Fibroblast of mammary gland (primary cell): ENCODE measurements at places on chromosomes 16 and 17.

DNA sequence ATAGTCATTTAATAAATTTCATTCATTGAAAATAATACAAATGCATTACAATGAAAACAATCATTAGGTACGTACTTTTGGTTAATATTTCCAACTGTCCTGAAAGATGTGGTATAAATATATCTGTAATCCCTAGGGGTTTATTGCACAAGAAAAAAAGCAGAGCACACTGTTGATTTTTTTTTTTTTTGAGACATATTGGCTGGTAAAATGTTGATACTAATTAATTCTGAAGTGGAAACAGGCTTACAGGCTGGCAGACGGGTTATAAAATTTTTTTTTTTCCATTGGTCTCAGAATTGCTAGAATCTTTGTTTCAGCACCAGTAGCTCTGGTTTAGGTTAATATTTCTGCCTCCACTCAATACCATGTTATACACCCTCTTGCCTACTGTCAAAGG lies 193.6 kb downstream of the MAP2K6 start:
- no peak for DNase-seq

GRCh38 chr17:20174588-20175265 lies 165.6 kb downstream of the SPECC1 start:
- peak; percentile 82 for DNase-seq

- no peak for DNase-seq
Measured at GRCh38 chr17:63032142-63032541, 66.1 kb downstream of the TANC2 start.

DNA sequence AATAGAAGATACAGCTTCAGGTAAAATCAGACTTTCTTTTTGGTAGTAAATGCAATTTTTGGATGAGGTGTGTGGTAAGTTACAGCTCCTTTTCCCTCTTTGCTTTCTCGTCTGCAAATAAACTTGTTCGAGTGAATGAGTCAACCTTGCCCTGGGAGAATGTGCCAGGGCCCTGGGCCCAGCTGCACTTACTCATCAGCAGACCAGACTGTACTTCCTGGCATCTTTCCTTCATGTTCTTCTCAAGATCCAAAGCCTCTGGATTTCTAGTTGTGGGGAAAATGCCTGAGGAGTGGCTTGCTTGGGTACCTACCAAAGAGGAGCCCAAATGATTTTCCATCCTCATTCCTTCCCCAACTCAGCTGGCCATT lies 5.4 kb upstream of the G6PC1 start:
- DNase-seq = peak; percentile 92

DNA sequence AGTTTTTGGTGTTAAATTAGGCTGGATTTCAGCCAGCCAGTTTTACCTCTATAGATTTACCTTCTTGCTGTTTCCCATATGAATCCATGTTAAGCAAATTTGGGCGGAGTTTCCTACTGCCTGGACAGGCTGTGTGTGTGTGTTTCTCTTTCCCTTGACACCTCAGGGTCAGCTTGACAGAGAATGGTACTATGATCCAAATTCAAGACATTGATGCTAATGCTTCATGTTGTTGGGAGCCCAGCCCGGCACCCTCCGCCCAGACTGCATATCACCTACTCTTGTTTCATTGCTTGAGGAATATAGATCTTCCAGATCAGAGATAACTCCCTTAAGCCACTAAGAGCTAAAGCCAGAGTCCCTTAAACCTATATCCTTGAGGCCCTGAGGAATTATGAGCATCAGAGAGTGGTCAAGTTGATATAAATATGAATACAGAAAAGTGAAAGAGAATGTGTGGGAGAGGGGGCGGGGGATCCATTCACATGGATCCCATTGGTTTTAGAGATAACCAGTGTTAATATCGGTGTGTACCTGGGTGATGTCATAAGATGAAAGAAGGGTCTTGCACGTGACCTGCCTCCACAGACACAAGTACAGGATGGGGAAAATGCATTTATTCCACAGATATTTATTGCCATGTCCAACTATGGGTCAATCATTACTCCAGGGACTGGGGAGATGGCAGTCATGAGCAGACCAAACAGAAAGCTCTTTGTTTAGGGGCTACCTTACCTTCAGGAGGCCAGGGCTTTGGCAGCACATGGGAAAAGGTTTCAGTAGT lies 69.7 kb downstream of the WIPI1 start:
- no peak for DNase-seq

GRCh38 chr16:15552507-15552906 lies 90.4 kb downstream of the MARF1 start:
- no peak for DNase-seq

GRCh38 chr16:88430185-88430523 lies 22.9 kb upstream of the ZFPM1 start:
- no peak for DNase-seq

- DNase-seq = no peak
Measured at GRCh38 chr16:55622272-55622671, 33.5 kb upstream of the SLC6A2 start.

DNA sequence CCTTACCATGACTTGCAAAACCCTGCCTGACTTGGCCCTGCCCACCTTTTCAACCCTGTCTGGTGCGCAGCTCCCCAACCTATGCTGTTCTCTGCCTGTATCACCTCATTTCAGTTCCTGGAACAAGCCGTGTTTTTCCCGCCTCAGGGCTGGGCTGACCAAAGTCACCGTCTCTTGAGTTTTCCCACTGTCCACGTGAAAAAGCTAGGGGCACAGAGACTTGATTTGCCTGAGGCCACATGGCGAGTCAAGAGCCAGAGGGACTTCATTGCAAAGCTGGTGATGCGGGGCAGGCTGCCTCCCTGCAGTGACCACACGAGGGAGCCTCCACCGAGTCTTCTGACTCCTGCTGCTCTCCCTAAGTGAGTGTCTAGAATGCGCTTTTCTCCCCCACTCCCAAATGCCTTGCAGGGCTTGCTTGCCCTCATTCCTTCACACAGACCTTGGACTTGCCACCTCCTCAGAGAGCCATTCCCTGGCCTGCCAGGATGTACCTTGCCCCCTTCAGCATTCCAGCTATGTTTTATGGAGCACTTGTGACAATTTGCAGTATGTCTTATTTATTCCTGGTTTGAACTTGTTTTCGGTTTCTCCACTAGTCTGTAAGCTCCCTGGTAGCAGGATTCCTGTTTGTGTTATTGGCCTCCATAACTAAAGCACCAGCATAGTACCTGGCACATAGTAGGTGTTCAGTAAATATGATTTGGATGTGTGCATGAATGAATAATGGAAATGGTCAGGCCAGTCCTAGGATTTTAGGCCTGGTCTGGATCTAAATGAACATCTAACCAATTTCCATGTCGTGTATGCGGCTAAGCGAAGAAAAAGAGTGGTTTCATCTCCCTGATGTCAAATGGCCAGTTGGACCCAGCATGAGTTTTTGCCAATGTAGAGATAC lies 252.3 kb downstream of the SNX29 start:
- peak; percentile 75 for DNase-seq

DNA sequence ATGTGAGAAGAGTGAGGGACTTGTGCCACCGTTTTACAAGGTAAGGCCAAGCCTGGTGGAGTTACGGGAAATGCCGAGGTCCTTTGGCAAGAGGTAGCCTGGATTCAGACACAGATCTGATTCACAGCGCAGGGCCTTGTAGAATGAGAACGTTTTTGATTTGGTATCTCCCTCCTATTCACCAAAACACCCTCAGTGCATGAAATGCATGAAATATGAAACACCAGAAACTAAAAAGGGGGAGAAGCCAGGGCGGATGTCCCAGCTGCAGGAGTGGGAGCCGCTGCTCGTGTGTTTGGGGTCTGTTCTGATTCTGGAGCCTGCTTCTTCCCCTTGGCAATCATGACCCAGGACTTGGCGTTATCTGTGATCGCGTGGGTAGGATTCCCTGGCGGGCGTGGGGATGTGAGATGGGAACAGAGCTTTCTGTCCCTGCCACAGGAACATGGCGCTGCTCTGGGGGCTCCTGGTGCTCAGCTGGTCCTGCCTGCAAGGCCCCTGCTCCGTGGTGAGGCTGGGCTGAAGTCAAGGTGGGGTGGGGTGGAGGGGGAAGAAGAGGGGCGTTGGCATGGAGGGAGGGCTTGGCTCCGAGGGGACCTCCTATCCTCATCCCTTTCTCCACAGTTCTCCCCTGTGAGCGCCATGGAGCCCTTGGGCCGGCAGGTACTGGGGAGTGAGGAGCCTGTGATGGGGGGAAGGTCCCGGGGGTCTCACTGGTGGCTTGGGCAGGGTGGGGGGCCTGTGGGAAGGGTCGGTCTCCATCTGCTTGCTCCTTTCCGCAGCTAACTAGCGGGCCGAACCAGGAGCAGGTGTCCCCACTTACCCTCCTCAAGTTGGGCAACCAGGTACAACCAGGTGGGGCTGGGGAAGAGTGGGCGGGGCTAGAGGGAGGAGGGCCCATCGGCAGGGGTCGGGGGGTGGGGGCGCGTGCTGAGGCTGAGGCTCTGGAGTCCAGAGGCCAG lies 2.2 kb downstream of the SERPINF2 start:
- DNase-seq = no peak

GRCh38 chr17:81471818-81472456 lies 40.7 kb downstream of the ACTG1 start:
- peak; percentile 94 for DNase-seq

- DNase-seq = no peak
Measured at GRCh38 chr16:48617104-48617705, 7.2 kb upstream of the N4BP1 start.

GRCh38 chr16:48479329-48479728 lies 94.1 kb upstream of the SIAH1 start:
- DNase-seq = no peak

DNA sequence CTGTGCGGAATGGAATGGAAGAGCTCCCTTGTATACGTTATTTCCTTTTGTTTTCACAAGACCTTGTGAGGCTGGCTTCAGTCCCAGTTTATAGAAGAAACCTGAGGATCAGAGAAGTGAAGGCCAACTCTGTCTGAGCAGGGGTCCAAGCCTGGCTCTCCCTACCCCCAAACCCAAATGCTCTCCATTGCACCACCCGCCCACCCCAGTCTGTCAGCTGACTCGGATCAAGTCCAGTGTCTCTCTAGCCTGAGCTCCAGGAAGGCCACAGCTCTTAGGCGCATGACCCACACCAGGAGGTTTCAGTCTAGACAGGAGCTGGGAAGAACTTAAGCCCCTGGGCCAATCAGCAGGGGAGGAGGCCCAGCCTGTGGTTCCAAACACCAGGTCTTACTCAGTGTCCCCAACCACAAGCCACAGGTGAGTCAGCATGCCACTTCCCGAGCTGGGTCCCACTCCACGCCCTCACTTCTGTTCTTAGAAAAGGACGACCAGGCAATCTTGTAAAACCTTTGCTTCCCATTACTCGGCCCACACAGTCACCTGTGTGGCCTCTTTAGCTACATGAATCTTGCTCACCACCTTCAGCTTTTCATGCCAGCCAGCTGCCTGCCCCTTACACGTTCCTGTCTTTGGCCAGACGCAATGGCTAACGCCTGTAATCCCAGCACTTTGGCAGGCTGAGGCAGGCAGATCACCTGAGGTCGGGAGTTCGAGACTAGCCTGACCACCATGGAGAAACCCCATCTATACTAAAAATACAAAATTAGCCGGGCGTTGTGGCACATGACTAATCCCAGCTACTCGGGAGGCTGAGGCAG lies 27.8 kb downstream of the TK2 start:
- DNase-seq = peak; percentile 67

DNA sequence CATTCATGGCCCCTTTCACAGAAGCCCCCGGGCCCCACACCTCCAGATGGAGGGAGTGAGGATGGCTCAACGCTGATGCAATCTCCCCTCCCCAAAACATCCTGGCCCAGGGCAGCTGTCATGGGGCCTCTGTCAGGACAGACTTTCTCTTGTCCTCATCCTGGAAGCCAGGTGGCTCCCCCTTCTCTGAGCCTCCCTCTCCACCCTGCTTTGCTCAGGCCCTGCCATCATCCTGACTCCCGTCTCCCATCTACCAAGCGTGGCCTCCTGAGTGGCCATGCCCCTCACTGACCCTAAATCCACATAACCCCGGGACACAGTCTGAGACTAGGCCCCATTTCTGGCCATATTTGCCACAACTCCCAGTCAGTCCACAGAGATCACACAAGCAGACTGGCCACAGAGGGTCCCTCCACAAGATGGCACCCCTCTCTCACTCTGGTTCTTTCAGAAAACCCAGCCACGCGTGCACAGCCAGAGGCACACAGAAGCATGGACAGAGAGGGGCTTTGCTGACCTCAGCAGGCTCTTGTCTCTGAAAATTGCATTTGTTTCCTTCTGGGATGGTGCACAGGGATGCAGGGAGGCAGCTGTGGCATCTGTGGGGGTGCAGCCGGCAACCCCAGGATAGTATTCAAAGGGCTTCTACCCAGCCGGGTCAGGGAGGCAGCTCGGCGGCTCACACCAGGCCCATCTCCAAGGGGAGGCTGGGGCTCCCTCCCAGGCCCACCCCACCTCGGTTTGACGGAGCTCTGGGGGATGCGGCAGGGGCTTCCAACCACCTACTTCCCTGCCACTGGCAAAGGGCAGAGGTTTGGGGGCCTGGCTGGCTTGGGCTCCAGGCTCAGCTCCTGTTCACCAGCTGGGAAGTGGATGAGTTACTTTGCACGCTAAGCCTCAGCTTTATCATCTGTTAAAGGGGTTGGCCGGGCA lies 16.9 kb downstream of the DOC2B start:
- DNase-seq = peak; percentile 25

- no peak for DNase-seq
Measured at GRCh38 chr17:57513569-57513968, 231.5 kb downstream of the CCDC182 start.

DNA sequence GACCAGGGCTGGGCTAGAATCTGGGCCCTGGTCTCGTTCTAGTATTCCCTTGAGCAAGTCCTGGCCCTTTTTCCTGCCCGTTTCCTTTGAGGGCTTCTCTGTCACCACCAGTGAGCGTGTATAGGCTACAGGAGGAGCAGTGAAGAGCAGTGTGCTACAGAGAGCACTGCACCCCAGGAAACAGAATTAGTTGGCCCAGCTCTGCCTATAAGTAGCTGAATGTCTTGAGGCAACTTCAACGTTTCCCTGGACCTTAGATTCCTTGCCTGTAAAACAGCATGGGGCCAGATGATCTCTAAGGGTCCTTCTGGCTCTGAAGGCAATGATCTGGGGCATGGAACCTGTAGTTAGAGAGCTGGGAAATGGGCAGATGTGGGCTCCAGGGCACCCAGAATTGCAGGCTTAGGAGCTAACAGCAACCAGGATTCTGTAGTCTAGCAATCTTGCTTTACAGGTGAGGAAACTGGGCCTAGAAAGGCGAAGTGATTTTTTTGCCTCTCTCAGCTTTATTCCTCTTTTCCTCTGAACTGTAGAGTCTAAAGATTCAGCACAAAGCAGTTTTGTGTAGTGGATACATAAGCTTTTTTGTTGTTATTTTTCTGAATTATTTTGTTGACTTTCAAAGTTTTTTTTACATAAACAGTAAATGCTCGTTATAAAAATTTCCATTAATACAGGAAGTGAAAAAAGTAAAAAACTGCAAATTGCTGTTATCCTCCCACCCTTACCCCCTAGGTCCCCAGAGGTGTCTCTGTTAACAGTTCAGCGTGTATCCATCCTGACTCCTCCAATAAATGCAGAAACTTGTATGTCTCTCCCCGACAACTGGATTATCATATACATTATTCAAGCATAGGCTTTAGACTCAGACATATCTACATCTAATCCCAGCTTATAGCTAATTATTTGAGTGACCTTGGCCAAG lies 1.7 kb upstream of the MYL4 start:
- no peak for DNase-seq

DNA sequence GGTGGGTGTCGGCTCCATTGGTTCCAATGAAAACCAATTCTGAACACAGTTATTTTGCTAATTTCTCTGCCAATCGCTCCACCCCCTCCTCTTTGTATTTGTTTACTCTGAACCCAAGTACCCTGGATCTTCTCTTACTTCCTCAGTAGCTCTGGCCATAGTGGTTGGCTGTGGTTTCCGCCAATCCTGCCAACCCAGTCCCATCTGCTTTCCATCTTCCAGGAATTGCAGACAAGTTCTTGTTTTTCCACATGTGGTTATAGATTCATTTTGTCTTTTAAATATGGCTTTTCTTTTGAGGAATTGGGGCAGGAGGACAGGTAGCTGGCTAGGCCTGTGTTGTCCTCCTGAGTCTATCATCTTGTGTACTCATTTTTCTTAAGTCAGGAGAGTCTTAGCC lies 92.0 kb downstream of the CYLD start:
- DNase-seq = no peak
